ENCODE measurements at places on chromosomes 4 and X.

DNA sequence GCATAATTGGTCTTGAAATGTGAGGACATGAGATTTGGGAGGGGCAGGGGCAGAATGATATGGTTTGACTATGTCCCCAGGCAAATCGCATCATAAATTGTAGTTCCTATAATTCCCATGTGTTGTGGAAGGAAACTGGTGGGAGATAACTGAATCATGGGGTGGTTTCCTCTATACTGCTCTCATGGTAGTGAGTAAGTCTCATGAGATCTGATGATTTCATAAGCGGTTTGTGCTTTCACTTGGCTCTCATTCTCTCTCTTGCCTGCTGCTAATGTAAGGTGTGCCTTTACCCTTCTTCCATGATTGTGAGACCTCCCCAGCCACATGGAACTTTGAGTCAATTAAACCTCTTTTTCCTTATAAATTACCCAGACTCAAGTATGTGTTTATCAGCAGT lies 2595.9 kb downstream of the PCDH7 start:
- DNase-seq: no peak

- no peak for DNase-seq
Measured at GRCh38 chrX:11212741-11213140, 80.5 kb upstream of the AMELX start.

DNA sequence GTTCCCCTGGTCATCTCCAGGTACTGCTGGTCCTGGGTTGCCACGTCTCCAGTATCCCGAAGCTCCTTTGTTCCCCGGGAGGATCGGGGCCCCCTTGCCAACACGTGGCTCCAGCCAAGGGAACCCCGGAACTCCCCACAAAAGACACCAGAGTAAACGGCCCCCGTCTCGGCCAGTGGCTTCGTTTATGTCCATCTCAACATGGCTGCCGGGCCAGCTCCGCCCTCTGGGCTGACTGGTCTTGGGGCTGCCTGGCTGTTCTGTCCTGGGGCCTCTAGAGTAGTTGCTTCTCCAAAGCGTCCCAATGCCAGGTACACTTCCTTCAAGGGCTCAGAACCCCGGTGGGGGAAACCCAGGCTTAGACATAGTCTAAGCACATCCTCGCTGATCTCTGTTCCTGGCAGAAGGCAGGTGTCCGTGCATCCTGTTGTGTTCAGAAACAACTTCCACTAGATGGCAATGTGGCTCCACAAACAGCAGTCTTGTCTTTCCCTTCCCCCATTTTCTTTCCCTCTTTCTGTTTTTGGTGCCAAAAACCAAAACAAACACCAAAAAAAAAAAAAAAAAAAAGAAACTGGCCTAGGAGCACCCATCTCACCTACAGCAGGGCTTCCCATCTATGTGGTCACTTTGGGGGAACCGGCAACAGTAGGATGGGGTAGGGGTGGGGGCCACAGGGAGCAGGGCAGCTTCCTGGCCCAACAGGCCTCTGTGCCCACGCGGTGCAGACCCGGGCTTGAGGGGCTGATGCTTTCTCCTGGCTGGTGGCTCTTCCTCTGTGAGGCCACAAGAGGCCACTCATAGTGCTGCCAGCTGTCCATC lies 35.3 kb downstream of the NBDY start:
- no peak for DNase-seq

- no peak for DNase-seq
Measured at GRCh38 chr4:140151699-140152012, 2.3 kb downstream of the MAML3 start.

DNA sequence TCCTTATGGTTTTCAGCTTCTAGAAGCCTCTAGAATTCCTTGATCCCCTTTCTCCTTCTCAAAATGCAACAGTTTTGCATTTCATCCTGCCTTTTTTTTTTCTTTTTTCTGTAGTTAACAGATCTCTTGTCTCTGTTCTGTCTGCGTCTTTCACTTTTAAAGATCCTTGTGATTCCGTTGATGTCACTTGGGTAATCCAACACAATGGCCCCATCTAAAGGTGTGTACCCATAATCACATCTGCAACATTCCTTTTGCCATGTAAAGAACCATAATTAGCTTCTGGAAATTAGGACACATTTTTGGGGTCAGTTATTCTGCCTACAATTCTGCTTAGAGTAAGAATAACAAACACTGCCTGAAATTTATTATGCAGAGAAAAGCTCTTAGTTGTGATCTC lies 1180.9 kb upstream of the ADGRL3 start:
- DNase-seq: no peak

DNA sequence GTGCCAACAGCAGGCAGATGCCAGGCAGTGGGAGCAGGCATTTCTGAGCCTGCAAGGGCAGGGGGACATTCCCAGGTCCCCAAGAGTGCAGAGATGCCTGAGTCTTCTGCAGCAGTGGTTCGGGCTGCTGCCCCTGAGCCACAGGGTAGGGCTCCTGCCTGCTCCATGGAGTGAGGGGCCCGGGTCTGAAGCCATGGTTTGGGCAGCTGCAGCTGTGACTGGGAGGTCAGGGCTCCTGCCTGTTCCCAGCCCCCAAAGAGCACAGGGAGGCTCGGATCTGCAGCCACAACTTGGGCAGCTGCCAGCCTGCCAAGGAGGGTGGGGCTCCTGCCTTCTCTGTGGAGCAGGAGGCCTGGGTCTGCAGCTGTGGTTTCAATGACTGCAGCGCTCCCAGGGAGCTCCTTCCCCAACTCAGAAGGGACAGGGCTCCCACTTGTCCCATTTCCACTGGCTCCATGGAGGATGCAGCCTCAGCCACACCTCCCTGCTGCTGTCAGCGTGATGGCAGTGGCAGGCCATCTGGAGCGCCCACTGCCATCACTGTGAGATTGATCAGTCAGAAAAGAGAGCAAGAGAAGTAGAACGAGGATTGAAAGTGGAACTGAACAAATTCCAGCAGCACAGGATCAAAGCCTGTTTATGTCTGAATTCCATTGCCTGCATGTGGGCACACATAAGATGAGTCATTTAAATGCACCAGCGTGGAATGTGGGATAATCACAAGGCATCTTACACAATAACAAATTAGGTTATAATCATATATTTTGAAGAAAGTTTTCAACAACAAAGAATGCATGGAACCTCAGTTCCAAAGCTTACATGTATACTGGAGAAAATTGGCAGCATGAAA lies 93.1 kb upstream of the CXorf51A start:
- DNase-seq: peak; percentile 3

DNA sequence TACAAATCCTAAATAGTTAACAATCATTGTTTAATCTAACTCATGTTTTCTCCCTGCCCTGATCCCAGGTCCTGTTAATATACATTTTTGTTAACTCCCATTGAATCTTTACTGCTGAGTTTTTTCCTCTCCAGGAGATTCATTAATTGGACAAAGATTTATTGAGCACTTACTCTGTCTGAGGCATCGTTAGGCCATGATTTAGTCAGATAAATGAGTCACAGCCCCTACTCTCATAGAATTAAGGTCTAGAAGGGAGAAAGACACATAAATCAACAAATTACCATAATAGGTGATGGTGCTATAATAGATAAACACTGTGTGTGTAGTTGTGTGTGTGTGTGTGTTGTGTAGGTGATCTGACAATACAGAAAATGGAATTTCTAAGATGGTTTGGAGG lies 112.5 kb downstream of the MAPK10 start:
- no peak for DNase-seq

- DNase-seq: no peak
Measured at GRCh38 chrX:40108959-40109287, 11.2 kb upstream of the BCOR start.

Data from cortex of kidney (tissue), 1 donor.